ENCODE measurements at places on chromosomes 3 and 15.

GRCh38 chr3:158509891-158510290, 61.1 kb upstream of the MLF1 start:
- DNase-seq = no peak

DNA sequence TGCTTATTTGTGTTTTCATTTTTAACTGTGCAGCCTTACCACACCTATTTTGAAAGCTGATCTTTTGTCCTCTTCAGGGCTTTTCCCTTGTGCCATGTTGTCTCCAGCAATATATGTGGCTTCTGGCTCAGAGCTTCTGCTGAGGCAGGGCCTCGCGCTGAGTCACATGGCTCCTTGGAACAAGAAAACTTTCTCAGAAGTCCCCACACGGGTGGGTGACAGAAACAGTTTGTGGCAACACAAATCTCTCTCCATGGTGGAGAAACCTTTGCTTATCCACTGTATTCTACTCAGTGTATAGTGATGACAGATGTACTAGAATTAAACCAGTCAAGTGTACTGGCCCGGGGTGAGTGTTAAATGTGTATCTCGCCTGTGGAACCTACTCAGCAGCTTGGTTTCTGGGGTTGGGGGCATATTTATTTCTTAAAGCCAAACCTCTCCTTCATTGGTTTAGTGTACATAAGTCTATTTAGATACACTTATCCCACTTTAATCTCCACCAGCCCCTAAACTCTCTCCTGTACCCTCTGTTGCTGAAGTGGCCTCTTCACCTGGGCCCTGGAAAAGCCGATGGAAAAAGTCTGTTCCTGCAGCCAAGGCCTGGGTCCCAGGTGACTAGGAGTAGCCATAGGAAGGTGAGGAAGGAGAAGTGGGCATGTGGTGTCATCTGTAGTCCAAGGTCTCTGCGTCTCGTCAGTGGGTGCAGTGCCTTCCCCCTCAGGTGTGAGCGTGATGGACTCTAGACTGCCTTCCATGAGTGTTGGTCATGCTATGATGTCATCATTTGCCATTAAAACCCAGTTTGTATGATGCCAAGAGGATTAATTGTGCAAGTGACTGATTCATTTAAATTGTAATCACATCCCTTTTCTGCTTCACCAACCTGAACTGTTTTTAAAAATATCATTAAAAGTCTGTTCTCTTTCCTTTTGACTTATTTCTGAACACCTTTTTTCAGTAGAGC, 3.2 kb upstream of the FBXL22 start:
- DNase-seq = no peak

DNA sequence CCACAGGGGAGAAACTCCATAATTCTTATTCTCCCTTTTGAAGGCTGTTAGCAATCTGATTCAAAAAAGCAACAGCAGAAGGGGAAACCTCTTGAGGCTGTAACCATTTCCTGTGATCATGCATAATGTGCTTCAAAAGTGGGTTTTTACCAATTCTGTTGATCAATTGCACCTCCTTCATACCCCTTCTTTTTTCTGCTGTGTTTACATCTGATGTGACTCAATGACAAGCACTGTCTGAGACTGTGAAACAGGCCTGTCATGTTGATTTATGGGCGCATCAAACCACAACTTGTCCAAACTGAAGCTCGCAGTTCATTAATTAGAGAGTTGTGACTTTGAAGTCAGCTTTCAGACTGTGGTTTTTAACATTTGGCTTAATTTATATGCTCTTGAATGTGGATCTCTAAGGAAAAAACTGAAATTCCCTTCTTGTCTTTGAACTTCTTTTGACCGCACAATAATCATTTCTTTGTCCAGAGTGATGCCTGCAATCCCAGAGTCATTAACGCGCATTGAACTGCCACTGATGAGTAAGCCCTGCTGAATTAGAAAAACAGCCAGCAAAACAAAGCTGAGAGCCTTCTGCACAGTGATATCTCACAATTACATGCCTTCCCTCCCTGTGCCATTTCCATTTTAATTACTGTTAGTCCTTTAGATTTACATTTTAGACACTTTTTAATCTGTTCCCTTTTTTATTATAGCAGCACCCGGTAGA, 532.8 kb downstream of the FOXP1 start:
- DNase-seq = peak; percentile 50

DNA sequence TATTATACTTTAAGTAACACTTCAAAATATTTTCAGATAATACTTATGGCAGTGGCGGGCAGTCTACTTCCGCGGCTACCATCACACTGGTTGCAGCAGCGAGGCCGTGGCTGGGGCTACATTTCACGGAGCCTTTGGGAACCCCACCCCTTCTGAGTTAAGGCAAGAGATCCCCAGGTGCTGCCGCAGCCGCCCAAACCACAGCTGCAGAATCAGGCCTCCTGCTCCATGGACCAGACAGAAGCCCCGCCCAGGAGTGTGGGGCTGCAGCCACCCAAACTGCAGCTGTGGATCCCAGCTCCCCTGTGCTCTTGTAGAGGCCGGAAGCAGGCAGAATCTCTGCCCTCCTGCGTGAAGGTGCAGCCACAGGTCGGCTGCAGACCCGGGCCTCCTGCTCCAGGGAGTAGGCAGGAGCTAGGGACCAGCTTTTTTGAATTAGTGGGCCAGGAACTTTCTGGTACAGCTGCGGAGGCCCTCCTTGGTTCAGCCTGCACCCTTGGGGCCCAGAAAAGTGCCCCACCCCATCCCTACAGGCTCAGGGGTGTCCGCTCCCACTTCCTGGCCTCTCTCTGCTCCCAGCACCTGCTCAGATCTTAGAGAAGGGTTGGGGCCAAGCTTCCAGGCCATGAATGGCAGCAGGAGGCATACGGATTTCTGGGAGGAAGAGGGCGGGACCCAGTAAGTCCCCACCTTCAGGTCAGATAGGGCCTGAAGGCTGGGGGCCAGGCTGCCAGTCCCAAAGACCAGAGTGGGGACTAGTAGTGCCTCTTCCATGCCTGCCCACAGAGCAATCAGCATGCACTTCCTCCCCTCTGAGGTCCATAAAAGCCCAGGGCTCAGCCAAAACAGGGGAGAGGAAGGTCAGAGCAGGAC, 1188.8 kb upstream of the CADM2 start:
- no peak for DNase-seq

GRCh38 chr3:17967111-17967510, 224.7 kb upstream of the TBC1D5 start:
- no peak for DNase-seq

DNA sequence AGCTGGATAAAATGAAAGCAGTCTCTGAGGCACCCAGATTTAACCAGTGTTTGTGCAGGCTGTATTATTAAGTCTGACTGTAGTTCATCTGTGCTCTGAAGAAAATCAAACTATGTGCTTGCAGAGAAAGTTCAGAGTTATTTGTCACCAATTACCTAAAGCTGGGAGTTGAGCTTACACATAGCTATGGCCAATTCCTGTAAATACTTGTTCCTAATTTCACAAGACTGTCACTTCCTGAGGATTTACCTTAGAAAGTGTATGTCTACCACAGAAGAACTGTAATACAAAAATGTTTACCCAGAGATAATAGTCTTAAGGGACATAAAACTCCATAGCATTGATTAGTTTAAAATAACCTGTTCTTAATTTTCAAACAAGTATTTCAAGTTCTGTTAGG, 628.4 kb upstream of the TGFBR2 start:
- peak; percentile 11 for DNase-seq

DNA sequence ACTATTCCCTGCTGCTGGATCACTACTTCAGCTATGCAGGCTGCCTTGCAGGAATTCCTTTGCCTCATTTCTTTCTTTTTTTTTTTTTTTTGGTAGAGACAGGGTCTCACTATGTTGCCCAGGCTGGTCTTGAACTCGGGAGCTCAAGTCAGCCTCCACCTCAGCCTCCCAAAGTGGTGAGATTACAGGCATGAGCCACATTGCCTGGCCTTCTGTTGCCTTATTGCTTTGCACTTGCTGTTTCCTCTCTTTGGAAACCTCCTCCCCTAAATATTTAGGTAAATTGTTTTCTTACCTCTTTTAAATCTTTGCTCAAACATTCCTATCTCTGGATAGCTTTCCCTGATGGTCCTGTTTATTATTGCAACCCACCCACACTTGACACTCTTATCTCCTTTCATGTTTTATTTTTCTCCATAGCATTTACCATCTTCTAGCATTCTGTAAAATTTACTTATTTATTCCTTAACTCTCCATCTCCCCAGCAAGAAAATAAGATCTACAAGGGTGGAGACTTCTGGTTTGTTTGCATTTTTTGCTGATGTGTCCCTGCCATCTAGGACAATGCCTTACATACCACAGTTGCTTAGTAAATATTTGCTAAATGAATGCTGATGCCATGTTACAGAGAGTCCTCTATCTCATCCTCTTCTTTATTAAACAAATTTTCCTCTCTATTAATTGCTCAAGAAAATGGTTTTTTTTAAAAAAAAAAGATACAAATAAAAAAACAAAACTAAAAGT, 134.8 kb downstream of the P2RY1 start:
- DNase-seq = peak; percentile 64

DNA sequence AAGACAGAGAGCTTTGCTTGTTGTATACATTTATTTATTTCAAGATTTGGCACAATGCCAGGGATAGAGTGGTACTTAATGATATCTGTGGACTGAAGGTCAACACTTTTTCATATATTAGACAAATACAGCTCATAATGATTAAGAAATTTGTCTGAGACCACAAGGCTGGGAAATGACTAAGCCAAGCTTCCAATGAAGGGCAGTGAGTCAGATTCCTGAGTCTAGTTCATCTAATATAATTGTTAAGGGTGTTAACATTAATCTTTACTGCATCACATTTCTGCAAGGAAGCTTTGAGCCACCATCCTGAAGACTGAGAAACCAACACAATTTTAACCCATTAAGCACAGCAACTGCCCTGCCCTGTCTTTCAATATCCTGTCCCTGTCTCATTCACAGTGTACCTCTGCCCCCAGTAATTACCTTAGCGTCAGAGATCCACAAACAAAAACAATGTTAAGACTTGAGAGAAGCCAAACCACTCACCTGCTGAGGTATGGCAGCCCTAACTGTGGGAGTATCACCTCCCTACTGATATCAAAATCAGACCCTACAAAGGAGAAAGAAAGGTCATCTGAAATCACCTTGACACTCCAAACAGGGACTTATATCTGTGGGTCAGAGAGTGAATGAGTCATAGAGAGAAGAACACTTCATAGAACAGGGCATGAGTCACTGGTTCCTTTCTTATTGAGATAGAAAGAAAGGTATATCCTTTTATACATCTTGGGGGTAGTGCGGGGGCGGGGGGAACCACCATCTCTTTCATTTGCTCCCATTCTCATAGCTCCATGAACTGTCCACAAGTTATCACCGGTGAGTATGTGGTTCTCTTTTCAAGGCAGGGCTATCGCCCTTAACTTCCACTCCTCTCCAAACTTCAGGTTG, 74.7 kb downstream of the MAGI1 start:
- peak; percentile 88 for DNase-seq

- peak; percentile 64 for DNase-seq
Observed at GRCh38 chr3:106740116-106740515, 637.1 kb upstream of the CCDC54 start.

GRCh38 chr3:139120086-139121056, 75.7 kb upstream of the PRR23C start:
- DNase-seq = peak; percentile 66

- no peak for DNase-seq
Observed at GRCh38 chr15:91534976-91535375, 318.5 kb upstream of the SLCO3A1 start.

Measured in fibroblast of pulmonary artery (primary cell).